ENCODE measurements at places on chromosomes 7 and 10. TPM values are rescaled to one million over a fixed set of nuclear protein-coding genes. Genes with fewer than 3 reads are reported as not detected.
A peak's percentile ranks its signal among the peaks of the same experiment; 100 is the strongest.

DNA sequence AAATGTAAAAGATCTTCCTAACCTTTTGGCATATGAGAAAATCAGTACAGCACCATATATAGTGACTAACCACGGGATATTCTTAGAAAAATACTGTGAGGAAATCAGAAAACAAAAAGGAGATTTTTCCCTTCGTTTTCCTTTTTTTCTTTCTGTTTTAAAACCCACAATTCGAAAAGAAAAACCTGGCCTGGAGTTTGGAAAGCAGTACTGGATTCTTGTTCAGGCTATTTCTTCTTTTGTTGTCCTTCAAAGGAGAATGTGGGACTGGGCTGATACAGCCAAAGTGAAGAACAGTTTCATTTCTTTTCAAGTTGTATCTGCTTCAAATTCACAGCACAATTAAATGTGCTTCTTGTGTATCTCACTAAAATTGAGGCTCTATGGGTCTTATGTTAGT lies 156.8 kb upstream of the PHYHIPL start:
- no peak for DNase-seq

DNA sequence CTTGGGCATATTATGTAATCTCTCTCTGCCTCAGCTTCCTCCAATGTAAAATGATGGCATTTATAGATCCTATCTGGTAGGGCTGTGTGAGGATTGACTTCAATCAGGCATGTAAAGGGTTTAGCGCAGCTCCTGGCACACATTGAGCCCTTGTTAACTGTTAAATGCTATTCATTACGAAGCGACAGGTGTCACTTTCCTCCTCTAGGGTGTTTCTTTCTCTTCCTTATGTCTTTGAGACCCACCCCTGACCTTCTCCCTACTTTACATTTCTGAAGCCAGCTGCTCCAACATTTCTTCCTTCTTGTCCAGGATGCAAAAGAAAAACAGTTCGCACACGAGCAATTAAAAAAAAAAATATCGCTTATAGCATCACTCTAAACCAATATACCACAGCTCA lies 5.7 kb upstream of the R3HCC1L start:
- DNase-seq = no peak

GRCh38 chr7:98981701-98982100 lies 103.4 kb downstream of the TRRAP start:
- no peak for DNase-seq

- DNase-seq = no peak
Measured at GRCh38 chr10:2173327-2173726, 436.0 kb upstream of the ADARB2 start.

PPP1R3C gene
- not detected for total RNA-seq

GRCh38 chr7:137130751-137131158 lies 212.8 kb downstream of the PTN start:
- no peak for DNase-seq

GRCh38 chr7:150425670-150426069 lies 24.8 kb upstream of the GIMAP8 start:
- no peak for DNase-seq

GRCh38 chr10:63843107-63843506 lies 321.9 kb downstream of the REEP3 start:
- DNase-seq = no peak

GRCh38 chr7:24283554-24283896 lies 465 bp upstream of the NPY start:
- peak; percentile 77 for DNase-seq

CDC14C gene
- not detected for total RNA-seq

- DNase-seq = no peak
Measured at GRCh38 chr7:90536449-90536848, 59.7 kb upstream of the CDK14 start.

- DNase-seq = no peak
Measured at GRCh38 chr7:113314594-113314993, 196.2 kb upstream of the SMIM30 start.

DNA sequence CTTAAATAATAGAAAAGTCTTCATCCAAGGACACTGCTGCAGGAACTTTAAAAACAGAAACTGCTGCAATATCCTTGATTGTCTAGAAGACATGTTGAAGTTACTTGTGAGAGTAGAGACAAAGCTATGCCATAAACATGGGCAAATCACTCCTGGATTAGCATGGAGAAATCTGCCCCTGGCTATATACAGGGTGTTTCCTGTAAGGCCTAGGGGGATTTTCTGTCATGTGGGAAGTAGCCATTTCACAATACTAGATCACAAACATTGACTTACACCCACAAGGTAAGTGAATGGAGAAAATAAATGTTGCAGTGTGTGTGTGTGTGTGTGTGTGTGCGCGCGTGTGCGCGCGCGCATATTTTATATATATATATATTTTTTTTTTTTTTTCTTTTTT lies 35.2 kb upstream of the PDK4 start:
- no peak for DNase-seq

IRF5 gene
- 76.5 TPM for total RNA-seq

- DNase-seq = no peak
Measured at GRCh38 chr10:75616874-75617478, 185.6 kb downstream of the LRMDA start.

KMT2E gene
- 159 TPM for total RNA-seq

- DNase-seq = no peak
Measured at GRCh38 chr10:34866848-34867247, 51.8 kb upstream of the PARD3 start.

- DNase-seq = no peak
Measured at GRCh38 chr7:94580601-94581000, 71.0 kb downstream of the CASD1 start.

SAP25 gene
- total RNA-seq = 2.2 TPM

GRCh38 chr10:5106553-5106952 lies 12.3 kb downstream of the AKR1C3 start:
- no peak for DNase-seq

C10orf62 gene
- not detected for total RNA-seq

GRCh38 chr7:100153708-100154535 lies 4.6 kb downstream of the TRAPPC14 start:
- no peak for DNase-seq

- DNase-seq = no peak
Measured at GRCh38 chr10:129964611-129965424, 744 bp upstream of the EBF3 start.

- peak; percentile 51 for DNase-seq
Measured at GRCh38 chr10:78381107-78381506, 347.4 kb downstream of the RPS24 start.

DNA sequence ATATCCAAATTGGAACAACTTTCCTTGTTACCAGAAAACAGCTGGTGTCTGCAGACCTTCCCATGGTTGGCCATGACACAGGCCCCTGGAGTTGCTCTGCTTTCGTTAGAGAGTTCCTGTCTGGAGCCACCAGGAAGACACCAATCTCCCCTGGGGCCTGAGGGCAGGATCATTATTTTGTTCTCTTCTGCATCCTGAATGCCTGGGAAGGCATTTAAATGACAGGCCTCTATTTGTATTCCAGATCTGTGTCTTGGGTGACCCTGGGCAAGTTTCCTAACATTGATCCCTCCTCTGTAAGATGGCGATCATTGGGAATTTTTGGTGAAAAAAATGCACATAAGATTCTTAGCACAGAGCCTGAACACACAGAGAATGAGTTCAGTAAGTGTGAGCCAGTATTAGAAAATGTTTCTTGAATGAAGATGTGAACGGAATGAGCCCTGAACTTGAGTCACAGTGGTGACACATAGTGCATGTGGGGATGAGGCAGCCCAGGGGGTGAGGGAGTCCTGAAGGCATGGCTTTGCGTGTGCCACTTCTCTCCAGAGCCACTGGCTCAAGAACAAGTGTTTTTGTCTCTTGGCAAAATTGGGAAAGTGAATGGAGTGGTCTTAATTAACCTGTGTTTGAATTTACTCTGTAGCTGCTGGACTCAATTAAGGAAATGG lies 28.4 kb downstream of the BMPER start:
- no peak for DNase-seq

GRCh38 chr7:137992550-137993394 lies 9.1 kb downstream of the CREB3L2 start:
- no peak for DNase-seq

- DNase-seq = no peak
Measured at GRCh38 chr7:85469446-85470010, 282.7 kb upstream of the SEMA3D start.

- no peak for DNase-seq
Measured at GRCh38 chr7:83111391-83111790, 51.3 kb downstream of the PCLO start.

DNA sequence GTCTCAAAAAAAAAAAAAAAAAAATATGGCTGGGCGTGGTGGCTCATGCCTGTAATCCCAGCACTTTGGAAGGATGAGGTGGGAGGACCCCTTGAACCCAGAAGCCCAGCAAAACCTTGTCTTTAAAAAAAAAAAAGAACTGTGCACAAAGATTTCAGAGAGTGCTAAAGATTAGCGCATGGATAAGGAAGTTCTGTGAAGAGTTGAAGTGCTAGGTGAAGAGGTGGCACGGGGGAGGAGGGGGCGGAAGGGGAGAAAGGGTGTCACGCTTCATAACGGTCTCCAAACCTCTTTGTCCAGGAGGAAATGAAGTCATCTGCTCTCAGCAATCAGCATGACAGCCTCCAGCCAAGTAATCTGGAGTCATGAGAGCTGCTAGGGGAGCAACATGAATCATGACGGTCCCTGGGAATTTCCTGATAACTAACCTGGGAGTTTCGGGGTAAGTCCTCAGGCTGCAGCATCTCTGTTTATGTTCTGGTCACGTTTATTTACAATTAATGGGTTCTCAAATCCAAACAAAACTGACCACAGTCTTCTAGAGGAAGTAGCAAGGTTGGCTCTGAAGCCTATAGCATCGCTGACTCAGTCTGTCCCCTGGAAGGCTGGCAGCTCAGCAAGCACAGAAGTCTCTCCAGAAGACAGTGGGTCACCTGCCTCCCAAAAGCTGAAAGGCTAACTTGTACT lies 1.9 kb upstream of the PLAU start:
- peak; percentile 87 for DNase-seq

GRCh38 chr7:44761207-44762161 lies 12.8 kb downstream of the ZMIZ2 start:
- DNase-seq = no peak
